NCI-H2029 (cell line): ENCODE measurements at places on chromosomes 4 and X.
A peak's percentile ranks its signal among the peaks of the same experiment; 100 is the strongest.

- no peak for DNase-seq
Observed at GRCh38 chr4:8607603-8608481, 15.3 kb downstream of the CPZ start.

- DNase-seq = peak; percentile 21
Observed at GRCh38 chr4:7802093-7802726, 137.5 kb downstream of the AFAP1 start.

- DNase-seq = no peak
Observed at GRCh38 chr4:70654605-70655011, 11.7 kb downstream of the JCHAIN start.

GRCh38 chr4:77451530-77451929 lies 154.1 kb upstream of the CXCL13 start:
- DNase-seq = no peak

DNA sequence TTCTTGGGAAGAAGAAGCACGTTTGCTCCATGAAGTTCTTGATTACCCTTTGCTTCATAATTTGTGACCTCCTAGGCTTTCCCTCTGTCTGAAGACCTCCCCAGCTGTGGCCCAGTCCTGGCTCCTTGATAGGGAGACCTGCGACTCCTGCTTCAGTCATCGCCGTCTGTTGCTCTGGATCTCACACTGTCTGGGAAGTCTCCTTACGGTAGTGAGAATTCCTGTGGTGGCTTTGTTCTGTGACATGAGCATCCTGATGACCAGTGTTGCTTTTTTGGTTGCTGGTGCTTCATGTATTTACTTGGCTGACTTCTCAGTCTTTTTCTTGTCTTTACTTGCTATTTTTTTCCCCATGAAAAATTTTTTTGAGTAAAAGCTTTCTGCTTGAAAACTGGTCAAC lies 44.2 kb downstream of the JADE1 start:
- DNase-seq = no peak

GRCh38 chrX:19753368-19753767 lies 134.0 kb downstream of the SH3KBP1 start:
- no peak for DNase-seq
